ENCODE measurements at places on chromosomes 12 and 14. TPM values are rescaled to one million over a fixed set of nuclear protein-coding genes. Genes with fewer than 3 reads are reported as not detected.

Gene CD69
- total RNA-seq = not detected

Gene C1RL
- total RNA-seq = 16.4 TPM

Gene LMNTD1
- not detected for total RNA-seq

Gene PLD4
- total RNA-seq = not detected

Gene REP15
- total RNA-seq = 0.72 TPM

Gene OR4E1
- not detected for total RNA-seq

Gene PLA2G1B
- total RNA-seq = not detected

Gene PTPRO
- 0.24 TPM for total RNA-seq

Gene ST8SIA1
- total RNA-seq = 0.85 TPM

Gene GZMH
- total RNA-seq = not detected

Gene M6PR
- 268 TPM for total RNA-seq

Gene CLMN
- total RNA-seq = 7.2 TPM

Gene HSPB8
- total RNA-seq = 0.43 TPM

Gene CLEC4D
- total RNA-seq = not detected

Gene ARG2
- total RNA-seq = 52.0 TPM

Gene ACVRL1
- 1.9 TPM for total RNA-seq

Gene GPRC5D
- not detected for total RNA-seq

Gene NGB
- 0.24 TPM for total RNA-seq

Gene BBOF1
- total RNA-seq = 0.72 TPM

Gene P2RX7
- 0.43 TPM for total RNA-seq

Gene ADCY6
- total RNA-seq = 12.8 TPM

Gene CLEC4C
- total RNA-seq = not detected

Gene LALBA
- not detected for total RNA-seq

Gene CD163
- not detected for total RNA-seq

Gene GPR137C
- under 0.01 TPM for total RNA-seq

Gene PRH2
- total RNA-seq = not detected

Gene CPNE6
- total RNA-seq = not detected

Gene NPAS3
- total RNA-seq = under 0.01 TPM

Gene MIP
- not detected for total RNA-seq

Gene TOMM20L
- not detected for total RNA-seq

Gene CCNT1
- total RNA-seq = 24.9 TPM

Gene RNASE3
- not detected for total RNA-seq

Gene NANOG
- not detected for total RNA-seq

Gene P2RX2
- not detected for total RNA-seq

Gene CRIP1
- total RNA-seq = 0.48 TPM

Measured in tracheal epithelial cell (primary cell).